Fibroblast of skin of right biceps (primary cell): ENCODE measurements at places on chromosomes 11 and 22.

DNA sequence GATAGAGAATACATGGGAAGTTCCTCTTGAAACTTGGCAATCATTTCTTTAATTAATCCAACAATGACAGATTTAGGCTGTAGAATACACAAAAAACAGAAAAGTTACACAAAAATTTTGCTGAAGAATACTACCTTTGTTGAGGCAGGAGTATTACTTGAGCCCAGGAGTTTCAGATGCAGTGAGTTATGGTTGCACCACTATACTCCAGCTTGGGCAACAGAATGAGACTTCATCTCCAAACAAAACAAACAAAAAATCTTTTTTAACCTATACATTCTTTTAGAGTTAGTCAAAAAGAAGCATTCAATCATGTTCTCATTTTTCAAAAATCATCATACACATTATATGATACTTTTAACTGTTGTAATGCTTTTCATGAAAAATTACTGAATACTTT, 22.1 kb downstream of the UEVLD start:
- DNase-seq = peak; percentile 24

- peak; percentile 37 for DNase-seq
These were observed 19.4 kb upstream of the CCDC179 start for GRCh38 chr11:22879630-22880029.

DNA sequence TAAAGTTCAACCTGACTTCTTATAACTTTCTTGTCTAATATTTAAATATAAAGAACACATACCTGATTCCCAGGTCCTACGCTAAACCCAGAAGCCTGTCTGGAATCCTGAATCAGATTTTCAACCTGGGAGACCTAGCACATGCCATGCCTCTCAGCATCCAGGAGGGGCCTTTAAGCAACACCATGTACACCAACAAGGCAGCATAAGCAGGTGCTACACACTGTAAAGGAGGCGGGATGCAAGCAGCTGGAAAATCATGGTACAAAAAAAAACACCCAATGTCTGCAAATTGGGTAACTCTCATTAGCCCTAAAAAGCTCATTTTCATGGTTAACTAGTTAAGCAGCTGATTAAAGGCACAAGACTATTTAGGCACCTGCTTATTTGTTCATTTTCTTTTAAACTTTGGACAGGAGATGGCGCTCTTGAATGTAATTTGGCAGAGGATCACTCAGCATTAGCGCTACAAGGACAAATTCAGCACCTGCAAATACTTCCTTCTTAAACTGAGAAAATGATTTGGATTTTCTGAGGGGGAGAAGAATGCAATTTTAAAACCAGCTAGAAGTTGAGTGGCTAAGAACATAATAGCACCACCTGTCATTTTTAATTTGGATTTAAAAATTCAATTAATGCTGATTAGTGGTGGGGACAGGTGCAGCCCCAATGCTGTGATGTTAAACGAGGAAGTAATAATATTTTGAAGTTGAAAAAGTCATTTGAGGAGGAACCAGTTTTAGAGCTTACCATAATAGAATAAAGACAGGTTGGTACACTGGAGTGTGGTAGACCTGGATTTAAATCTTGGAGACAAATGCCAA, 104.0 kb downstream of the FAR1 start:
- DNase-seq = peak; percentile 33

GRCh38 chr11:7473717-7474116, 11.6 kb upstream of the OLFML1 start:
- no peak for DNase-seq

GRCh38 chr11:79498667-79499066, 57.8 kb upstream of the TENM4 start:
- DNase-seq = peak; percentile 19

GRCh38 chr11:111910676-111911562, 651 bp downstream of the CRYAB start:
- DNase-seq = no peak

- DNase-seq = peak; percentile 58
These were observed 7.2 kb downstream of the KCNK7 start for GRCh38 chr11:65588199-65589054.

GRCh38 chr11:4185561-4185960, 91.0 kb downstream of the RRM1 start:
- no peak for DNase-seq

DNA sequence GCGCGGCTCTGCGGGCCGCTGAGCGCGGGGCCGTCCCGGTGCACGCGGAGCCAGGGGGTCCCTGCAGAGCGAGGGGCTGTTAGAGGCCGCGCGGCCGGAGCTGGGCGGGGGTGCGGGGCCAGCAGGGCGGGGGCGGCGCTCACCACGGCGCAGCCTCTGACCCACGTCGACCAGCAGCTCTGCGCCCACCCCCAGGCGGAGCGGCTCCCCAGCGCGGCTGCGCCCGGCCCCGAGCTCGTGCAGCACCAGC, 385 bp upstream of the SCO2 start:
- no peak for DNase-seq

GRCh38 chr11:82004537-82005213, 729.0 kb downstream of the FAM181B start:
- DNase-seq = peak; percentile 61

DNA sequence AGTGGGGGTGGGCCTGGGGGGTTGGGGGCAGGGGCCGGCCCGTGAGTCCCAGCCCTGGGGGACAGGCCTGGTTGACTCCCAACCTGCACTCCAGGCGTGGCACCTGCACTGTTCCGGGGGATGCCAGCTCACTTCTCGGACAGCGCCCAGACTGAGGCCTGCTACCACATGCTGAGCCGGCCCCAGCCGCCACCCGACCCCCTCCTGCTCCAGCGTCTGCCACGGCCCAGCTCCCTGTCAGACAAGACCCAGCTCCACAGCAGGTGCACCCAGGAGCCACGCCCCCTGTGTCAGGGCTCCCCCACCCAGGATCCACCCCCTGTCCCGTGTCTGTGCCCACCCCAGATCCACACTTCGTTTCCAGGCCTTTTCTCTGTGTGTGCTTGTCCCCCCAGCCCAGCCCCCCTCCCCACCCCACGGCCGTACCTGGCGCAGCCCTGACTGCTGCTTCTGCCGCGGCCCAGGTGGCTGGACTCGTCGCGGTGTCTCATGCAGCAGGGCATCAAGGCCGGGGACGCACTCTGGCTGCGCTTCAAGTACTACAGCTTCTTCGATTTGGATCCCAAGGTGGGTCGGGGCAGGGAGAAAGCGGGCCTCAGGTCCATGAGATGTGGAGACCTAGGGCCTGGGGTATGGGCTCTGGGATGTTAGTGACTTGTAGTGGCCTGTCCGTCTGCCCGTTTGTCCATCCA, 4.8 kb downstream of the FERMT3 start:
- no peak for DNase-seq

DNA sequence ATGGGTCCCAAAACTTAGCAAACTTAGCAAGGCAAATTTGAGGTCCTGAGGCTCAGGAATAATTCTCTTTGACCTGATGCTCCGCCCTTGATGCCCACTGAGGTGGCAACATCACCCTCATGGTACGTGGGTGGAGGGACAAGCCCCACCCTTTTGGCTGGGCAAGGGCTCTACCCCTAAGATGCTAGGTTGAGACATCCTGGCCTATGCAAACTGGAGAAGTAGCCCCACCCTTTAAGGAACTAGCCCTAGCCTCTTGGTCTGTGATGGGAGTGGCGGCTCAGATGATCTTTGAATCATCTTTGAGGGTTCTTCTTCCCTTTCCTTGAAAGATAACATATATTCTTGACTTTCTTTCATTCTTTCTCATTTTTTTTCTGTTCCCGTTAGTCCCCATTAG, 32.9 kb downstream of the CABIN1 start:
- no peak for DNase-seq

GRCh38 chr11:11247086-11247485, 106.0 kb downstream of the CSNK2A3 start:
- no peak for DNase-seq

DNA sequence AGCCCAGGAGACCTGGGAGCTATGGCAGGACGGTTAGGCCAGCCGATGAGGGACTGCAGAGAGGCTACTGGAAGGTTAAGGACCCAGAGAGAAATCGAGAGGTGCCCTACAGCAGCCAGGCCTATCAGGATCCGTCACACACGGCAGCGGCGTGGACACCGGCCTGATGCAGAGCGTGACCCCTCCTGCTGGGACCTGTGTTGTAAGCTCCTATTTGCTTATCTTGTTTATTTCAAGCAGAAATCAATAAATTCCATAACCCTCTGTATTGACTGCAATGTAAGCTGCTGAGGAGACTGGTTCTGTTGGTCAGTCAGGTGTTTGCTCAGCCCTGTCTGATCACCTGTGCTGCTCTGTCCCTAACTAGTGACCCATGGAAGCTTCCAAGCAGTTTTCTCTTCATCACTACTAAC, 39.9 kb downstream of the PPP2R1B start:
- DNase-seq = no peak

- peak; percentile 77 for DNase-seq
These were observed 12.4 kb upstream of the TIMP3 start for GRCh38 chr22:32788904-32789624.

GRCh38 chr22:27877501-27877900, 41.6 kb downstream of the PITPNB start:
- no peak for DNase-seq

DNA sequence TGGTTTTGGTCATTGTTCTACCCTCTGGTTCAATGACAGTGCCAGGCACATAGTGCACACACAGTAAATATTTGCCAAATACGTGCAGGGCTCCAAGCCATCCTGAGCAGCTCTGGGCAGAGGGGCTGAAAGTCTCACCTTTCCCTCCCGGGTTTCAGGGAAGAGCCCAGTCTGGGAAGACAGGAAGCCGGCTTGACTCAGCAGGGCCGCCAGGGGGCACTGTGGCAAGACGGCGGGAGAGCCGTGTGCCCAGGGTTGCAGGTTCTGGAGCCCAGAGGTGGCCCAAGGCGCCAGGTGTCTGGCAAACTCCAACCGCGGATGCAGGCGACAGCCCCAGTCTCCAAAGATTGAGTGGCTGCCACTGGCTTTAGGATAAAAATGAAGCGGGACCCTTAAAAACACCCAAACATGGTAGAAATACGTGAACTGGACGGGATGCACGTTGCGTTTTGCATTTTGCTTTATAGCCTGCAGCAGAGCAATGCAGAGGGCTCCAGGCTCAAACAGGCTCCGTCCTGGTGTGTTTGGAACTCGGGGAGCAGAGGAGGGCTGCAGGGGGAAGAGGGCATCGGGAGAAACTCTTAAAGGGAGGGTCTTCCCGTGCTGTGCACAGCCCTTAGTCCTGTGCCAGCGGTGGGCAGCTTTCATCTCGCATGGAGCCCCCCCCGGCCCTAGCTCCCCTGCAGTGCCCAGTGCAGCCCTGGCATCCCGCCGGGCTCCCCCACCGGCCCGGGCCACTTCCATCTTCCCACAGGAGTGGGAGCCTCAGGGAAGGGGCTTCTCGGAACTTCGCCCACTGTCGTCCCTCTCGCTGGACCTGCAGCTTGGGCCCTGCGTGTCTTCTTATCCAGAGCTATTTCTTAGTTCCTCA, 10.7 kb downstream of the KRTAP5-5 start:
- DNase-seq = peak; percentile 3

DNA sequence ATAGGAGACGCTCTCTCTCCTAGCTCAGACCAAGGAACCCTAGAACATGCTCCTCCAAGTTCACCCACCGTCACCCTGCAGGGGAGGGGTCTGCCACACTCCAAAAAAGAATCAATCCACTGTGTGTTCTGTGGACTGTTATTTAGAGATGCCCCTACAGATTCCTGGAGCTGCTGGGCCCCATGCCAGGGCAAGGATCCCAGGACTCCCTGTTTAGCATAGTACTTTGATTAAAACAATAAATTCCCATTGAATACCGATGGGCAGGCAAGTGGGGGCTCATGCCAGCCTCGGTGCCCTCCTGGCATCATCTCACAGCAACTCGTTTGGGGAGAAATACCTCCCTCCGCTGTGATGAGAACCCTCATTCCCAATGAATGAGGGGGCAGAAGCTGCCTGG, 247.5 kb downstream of the ST3GAL4 start:
- no peak for DNase-seq

DNA sequence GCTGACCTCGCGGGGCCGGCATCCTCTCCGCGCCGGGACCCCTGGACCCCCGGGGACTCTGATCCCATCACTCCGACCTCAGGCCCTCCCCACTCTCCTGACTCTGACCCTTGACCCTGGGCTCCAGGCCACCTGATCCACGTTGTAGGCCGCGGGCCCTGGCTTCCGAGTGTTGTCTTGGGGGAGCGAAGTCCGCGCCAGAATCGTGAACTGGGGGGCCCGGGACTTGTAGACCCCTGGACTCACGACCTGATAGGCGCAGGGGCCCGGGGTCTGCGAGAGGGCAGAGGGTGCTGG, 716 bp upstream of the TYMP start:
- no peak for DNase-seq

GRCh38 chr22:37449331-37450001, 22.2 kb upstream of the ELFN2 start:
- no peak for DNase-seq

DNA sequence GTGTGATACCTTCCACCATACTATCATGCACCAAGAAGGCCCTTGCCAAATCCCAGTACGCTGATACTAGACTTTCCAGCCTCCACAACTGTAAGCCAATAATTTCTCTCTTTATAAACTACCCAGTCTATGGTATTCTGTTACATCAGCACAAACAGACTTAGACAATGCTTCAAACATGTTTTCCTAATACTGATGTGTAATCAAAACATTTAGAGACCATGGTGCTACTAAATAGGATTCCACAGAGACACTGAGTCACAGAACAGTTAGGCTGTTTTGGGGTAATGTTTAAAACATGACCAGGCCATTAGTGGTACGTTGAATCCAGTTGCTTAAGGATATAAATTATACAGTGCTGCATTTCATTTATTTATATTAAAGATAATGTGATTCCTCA, 103.7 kb downstream of the PICALM start:
- DNase-seq = peak; percentile 50

DNA sequence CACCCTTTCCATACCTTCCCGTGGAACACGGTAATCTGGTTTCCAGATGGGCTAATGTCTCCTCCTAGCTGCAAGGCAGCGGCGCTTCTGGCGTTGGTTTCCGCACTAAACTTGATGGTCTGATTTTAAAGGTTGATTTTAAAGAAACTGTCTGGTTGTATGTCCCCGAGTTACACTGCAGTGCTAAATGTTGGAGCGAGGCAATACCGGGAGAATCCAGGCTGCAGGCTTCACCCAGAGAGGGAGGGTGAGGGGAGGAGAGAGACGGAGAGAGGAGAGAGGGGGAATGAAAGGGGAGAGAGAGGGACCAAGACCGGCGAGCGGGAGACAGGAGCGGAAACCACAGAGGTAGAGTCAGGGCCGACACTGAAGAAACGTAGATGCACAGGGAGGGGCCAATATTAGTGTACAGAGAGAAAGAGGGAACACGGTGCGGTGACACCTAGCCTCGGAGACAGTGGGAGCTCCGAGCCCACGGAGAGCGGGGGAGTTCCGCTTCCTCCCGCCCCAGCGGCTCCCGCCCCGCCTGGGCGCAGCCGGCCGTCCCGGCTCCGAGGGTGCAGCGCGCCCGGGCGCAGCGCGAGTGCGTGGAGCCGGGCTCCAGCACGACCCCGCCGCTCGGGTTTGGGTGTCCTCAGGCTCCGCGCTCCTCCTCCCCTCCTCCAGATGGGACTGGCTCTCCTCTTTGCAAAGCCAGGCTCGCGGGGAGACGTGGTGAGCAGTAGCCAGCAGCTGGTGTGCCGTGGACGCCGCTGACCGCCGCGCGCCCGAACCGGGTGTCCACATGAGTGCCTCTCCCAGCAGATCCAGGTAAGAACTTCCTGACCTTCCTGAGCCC, 71.9 kb upstream of the GRAMD1B start:
- peak; percentile 37 for DNase-seq

- DNase-seq = peak; percentile 16
These were observed 163.3 kb upstream of the CCDC90B start for GRCh38 chr11:83449338-83449913.
